Right cardiac atrium (tissue), 5 donors: ENCODE measurements at places on chromosomes 11 and 22. TPM values are rescaled to one million over a fixed set of nuclear protein-coding genes. Genes with fewer than 3 reads are reported as not detected.

- peak; percentile 83 for DNase-seq
Observed at GRCh38 chr11:86486261-86487030, 111.8 kb downstream of the CCDC81 start.

DNA sequence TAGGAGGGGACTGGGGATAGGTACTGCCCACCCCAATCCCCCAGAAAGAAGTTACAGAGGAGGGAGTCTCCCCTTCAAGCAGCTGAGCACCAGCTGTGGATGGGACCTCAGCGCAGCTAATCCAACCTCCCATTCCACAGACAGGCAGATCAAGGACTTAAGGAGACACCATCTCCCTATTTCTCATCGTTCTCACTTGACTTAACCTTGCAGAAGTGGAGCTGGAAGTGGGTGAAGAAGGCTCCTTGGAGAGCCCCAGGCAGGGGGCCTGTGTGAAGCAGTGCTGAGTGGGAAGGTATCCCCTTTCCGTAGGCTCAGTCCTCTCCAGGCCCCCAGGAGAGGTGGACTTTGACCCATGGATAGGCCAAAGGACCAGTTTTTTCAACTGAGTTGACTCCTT lies 27.3 kb downstream of the USP35 start:
- no peak for DNase-seq

- DNase-seq = peak; percentile 86
Observed at GRCh38 chr11:125295931-125296330, 131.4 kb downstream of the PKNOX2 start.

DNA sequence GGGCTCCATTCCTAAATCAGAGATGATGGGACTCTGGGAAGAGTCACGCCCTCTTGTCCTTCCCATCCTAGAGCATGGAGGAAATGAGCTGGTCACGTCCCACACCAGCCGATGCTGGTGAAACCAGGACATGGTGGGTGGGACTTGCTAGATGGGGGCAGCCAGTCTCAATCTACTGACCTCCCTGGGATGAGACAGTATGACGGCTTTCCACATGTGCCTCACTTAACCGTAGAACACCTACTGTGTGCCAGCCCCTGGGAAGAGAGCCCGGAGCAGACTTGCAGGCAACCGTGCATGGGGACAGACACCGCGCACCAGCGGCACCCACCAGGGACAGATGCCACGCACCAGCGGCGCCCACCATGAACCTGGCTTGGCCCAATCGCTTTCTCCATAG lies 3.8 kb downstream of the OSBPL5 start:
- DNase-seq = peak; percentile 44

DNA sequence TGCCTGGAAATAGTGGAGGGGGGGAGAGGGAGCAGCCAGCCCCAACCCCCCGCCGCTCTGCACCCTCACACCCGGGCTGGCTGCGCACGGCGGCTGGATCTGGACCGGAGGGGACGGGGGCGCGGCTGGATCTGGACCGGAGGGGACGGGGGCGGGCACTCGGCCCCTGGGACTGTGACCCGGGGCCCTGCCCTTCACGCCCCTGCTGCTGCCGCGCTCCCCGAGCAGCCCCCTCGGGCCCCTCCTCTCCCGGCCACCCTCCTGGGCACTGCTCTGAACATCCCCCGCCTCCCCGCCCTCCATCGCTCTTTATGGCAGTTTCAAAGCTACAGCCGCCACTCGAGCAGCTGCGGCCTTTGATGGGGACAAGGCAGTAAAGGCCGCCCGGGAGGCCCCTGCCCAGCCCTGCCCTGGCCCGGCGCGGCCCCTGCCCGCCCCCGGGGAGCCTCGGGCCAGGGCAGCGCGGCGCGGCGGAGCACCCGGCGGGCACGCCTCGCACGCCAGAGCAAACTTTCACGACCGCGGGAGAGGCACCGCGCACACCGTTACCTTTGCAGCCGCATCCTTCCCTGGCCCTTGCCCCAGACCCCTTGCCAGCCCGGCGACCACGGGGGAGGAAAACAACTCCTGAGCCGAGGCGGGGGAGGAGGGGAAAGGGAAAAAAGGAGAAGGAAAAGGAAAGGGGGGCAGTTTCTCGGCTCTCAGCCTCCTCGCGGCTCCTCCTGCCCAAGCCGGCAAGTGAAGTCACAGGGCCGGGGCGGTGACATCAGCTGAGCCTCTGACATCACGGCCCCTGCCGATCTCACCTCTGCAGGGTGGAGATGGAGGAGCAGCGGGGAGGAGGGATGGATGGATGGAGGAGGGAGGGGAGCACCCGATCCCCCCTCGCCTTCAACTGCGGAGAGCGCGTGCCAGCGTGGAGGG lies 13.1 kb upstream of the TCF20 start:
- DNase-seq = peak; percentile 49

The MIOX gene
- not detected for total RNA-seq

The BRSK2 gene
- 2.1 TPM for total RNA-seq
